NCI-H446 treated with DMSO at 0.1 percent for 48 hours (cell line): ENCODE measurements at places on chromosomes 16 and 17.

- DNase-seq: no peak
Measured at GRCh38 chr16:62391134-62391533, 354.9 kb upstream of the CDH8 start.

DNA sequence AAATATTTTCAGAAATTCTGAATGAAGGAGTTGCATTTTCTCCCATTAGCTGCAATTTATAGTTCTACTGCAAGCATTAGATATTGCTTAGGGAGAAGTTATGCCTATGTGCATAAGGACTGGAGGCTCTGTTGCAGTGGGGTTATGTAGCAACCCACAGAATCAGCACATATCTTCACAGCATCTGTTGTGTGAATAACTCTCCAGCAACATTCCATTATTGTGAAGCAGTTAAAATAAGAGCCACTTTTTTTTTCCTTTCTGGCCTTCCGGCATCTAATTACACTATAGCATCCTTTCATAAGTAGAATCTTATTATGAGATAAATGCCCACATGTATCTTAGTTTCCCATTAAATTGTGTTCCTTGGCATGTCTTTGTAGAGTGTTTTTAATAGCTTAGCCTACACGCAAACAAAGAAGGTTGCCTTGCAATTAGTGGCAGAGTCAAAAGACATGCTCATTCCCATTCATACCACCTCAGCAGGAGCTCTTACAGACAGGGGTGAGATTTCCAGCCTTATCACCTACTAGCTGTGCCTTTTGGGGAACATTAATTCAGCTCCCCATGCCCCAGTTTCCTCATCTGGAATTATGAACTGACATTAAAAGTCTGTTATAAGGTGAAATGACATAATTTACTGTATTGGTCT, 596.0 kb upstream of the GOT2 start:
- no peak for DNase-seq

DNA sequence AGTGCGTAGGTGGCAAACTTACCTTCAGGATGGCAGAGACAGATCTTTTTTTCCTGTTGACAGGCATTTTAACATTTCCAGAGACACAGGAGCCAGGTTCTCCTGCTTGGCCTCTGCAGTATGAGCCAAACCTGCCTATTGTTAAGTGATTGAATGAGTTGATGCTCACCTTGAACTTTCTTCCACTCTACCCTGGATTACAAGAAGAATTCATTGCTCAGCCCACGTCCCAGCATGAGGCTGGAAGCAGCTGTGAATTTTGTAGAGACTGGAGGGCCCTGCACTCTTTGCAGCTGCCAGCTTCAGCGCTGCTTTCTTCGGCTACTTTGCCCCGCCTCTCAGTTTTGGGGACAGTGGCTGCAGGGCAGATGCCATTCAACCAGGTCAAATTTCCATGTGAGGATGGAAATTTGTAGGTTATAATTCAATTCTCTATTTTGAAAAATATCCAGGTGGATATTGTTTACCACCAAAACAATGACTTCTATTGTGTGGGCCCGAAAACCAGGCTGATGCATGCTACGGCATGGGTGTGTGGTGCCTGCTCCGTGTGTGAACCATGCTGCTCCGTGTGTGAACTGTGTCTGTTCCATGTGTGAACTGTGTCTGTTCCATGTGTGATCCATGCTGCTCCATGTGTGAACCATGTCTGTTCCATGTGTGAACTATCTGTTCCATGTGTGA, 75.2 kb upstream of the METTL9 start:
- no peak for DNase-seq

- DNase-seq: no peak
Measured at GRCh38 chr16:17775061-17775460, 304.3 kb upstream of the XYLT1 start.

GRCh38 chr16:88994695-88995094, 17.7 kb upstream of the CBFA2T3 start:
- no peak for DNase-seq

DNA sequence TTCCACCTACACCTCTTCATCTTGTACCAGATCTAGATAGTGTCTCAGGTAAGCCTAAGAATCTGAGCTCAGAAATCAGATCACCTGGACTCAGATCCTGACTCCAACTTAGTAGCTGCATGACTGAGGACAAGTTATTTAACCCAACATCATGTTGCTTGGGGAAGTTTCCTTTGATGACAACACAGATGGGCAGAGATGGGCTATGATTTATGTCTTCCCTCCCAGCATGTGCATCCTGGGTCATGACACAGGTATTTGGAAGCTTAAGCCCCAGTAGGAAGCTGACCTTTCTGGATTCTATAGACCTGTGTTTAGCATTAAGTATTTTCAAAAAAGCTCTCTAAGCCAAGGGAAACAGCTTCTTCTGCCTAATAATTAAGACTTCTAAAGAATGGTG, 12.4 kb upstream of the HEATR6 start:
- no peak for DNase-seq

GRCh38 chr17:47669081-47669480, 19.4 kb downstream of the KPNB1 start:
- DNase-seq: no peak

GRCh38 chr16:56769677-56770076, 39.7 kb downstream of the NUP93 start:
- DNase-seq: no peak

DNA sequence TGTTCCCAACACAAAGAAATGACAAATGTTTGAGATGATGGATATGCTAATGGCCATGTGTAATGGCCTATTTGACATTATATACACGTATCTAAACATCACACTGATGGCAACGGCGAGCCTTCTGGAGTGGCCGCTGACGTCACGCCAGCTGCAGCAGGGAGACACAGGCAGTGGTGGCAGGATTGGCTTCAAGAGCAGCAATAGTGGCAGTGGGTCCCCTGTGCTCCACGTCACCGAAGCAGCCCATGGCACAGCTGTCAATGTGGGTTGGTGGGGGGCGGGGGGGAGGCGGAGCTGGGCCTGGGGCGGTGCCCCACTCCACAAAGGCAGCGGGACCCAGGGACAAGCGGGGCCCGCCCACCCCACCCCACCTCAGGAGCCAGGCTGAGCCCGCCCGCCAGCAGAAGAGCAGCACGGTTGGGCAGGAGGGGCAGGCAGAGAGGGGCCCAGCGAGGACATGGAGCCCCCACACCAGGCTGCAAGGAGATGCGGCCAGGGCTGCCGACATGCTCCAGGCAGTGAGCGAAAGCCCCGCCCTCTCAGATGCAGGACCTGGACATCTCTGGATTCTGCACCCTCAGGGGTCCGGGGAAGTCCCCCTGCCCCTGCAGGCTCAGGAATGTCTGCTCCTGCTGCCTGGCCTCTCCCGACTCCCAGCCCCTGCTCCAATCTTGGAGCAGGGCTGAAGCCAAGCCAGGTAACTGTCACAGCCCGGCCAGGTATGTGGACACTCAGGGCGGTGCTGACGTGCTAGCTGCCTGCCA, 64.6 kb downstream of the USP32 start:
- DNase-seq: no peak

DNA sequence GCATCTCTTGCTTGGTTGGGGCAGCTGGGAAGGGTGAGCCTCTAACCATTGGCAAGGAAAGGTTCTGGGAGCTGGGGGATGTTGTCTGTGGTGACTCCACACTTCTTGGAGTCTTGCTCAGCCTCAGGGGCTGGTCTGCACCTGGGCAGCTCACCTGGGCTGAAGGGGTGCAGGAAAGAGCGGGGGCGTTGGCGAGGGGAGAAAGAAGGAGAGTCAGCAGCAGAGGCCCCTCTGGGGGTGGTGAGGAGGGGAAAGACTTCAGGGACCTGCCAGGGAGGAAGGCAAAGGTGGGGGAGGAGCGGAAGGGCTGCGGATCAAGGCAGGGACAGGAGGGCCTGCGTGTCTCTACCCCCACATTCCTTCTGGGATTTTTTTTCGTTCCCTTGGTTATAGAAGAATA, 47.7 kb downstream of the CCDC42 start:
- DNase-seq: no peak

GRCh38 chr16:54211203-54211602, 75.4 kb downstream of the IRX3 start:
- DNase-seq: no peak
